ENCODE measurements at places on chromosomes 11 and 22.

- no peak for DNase-seq
These were observed 64.6 kb upstream of the SESN3 start for GRCh38 chr11:95295382-95296149.

GRCh38 chr22:28344918-28345703 lies 334.5 kb downstream of the TTC28 start:
- DNase-seq, result no peak

GRCh38 chr11:96741068-96741467 lies 351.3 kb downstream of the JRKL start:
- DNase-seq, result no peak

GRCh38 chr11:31813391-31814175 lies 2.5 kb upstream of the PAX6 start:
- no peak for DNase-seq

DNA sequence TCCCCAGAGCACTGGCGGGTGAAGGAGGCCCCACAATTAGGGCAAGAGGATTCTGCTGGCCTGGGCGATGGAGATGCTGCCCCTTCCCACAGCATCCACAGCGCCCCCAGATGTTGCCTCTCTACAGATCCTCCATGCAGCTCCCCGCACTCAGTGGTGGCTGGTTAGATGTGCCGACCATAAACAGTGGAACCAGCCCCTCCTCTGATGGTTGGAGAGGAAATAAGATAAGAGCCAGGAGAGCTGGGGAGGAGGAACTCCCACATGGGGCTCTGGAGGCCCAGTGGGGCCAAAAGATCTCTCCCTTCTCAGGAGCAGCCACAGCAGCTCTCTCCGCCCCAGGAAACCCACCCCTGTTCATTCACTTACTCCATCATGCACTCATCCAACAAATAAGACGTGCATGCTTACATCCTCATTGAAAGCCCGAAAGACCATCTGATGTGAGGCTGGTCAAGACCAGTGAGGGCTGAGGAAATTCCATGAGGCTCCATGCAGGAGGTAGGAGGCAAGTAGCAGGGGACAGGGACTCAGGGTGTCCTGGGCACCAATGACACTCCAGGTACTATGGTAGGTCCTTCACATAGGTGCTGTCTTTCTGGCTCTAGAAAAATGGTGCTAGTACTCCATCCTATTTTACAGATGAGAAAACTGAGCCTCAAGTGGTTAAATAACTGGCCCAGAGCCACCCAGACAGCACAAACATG lies 1.5 kb downstream of the PTGDR2 start:
- DNase-seq, result no peak

GRCh38 chr11:40924915-40925314 lies 534.5 kb downstream of the LRRC4C start:
- peak; percentile 24 for DNase-seq

DNA sequence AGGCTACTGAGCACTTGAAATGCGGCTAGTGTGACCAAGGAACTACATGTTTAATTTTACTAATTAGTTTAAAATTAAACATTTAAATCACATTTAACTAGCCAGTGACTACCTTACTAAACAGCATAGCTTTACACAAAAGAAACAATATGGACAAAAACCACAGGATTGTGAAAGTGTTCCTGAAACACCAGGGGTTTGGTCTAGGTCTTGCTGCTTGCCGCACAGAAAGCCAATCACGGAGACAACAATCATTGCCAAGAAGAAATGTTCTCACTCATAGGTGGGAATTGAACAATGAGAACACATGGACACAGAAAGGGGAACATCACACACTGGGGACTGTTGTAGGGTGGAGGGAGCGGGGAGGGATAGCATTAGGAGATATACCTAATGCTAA lies 309.5 kb downstream of the C11orf87 start:
- DNase-seq, result no peak

- DNase-seq, result no peak
These were observed 5.7 kb downstream of the CDC42BPG start for GRCh38 chr11:64838600-64839334.

DNA sequence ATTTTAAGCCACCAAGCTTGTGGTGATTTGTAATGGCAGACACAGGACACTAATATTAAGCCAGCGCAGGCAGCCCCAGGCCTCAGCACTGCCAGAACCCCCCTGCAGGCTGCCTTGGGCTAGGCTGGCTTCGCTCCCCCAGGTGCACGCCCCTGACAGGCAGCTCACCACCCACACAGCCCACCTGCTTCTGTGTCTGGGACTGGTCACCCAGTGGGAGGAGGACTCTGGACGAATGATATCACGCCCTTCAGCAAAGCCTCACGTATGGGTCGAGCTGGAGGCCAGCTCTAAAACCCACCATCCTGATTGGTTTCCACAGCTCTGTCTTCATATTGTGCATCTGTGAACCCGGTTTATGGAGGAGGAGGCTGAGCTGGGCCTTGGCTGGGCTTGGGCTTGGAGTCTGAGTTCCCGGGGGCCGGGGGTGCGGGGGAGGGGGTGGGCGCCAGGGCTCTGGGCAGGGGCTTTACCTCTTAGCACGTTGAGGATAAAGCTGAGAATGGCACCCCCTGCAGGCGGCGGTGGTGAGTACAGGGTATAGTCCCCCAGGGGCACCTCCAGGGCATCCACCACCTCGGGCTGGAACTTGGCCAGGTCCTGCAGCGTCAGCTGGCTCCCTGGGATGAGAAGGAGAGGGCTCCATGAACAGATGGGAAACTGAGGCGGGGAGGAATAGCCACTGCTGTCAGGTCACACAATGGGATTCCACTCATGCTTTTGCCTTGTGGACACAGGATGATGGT lies 13.8 kb downstream of the GGT5 start:
- DNase-seq, result no peak

GRCh38 chr11:36622431-36623136 lies 24.5 kb upstream of the RAG2 start:
- no peak for DNase-seq

- no peak for DNase-seq
These were observed 73.4 kb downstream of the LINC01488 start for GRCh38 chr11:69554849-69555248.

DNA sequence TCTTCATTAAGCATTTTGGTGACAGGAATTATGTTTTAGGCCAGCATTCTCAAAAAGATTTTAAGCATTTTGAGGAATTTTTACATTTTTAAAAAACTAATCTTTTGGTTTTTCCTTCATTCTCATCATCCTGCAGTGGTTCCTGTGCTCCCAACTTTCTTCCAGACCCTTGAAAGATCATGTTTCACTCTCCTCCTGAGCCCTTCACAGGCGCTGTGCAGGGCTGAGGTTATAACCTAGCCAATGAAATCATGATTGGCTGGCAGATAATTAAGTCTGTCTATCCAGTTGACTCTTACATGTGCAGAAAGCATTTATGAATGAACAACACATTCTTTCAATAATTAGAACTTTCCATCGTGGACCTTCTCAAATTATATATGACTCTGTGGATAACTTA lies 226.3 kb downstream of the DDX10 start:
- DNase-seq, result no peak

GRCh38 chr11:27420722-27421572 lies 51.6 kb downstream of the LGR4 start:
- DNase-seq, result no peak

DNA sequence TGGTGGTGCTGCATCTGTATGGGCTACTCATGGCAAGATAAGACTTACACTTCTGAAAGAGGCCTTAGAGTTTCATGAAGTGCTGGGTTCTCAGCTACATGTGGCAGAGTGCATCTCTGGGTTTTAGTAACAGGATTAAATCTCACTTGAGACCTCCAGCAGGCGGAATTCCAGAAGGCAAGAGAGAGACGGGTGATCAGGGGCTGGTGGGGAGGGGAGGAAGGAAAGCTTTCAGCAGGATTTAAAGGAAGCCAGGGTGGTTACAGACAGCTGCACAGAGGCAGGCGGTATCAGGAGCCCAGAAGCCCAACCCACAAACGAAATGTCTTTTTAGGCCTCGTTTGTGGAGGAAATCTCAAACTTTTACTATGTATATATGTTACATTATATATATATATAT lies 56.2 kb upstream of the CD82 start:
- DNase-seq, result no peak

- no peak for DNase-seq
These were observed 544.3 kb upstream of the LRRC4C start for GRCh38 chr11:42003801-42004200.

DNA sequence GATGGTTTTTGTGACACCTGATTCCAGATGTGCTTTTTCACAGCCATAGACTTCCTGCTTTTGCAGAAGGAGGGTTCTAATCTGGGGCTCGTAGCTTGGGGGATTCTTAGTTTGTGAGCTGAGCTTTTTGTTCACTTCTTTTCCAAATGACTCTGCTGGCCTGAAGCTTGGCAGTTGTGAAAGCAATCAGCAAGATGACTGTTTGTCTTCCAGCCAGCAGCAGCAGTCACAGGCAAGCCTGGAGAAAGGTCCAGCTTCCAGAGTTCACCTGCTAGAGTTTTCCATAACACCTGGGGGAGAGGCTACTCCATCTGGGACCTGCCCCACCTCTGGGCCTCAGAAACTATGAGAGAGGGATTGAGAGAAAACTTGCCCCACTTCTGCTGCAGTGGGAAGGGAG lies 4.1 kb downstream of the MARK2 start:
- no peak for DNase-seq

- DNase-seq, result no peak
These were observed 117.4 kb upstream of the TMEM45B start for GRCh38 chr11:129698212-129698611.

DNA sequence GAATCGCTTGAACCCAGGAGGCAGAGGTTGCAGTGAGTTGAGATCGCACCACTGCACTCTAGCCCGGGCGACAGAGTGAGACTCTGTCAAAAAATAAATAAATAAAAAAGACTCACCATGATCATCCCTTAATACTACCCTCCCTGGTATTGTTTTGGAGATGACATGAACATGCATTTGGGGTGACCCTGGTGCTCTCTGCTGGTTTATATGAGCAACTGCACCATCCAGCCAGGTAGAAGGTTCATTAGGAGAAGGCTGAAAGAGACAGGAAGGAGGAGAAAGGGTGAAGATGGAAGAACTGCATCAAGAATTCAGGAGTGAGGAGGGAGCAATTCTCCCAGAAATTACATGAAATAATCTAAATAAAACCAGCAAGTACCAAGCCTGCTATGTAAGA lies 37.8 kb downstream of the SLC5A1 start:
- peak; percentile 40 for DNase-seq

DNA sequence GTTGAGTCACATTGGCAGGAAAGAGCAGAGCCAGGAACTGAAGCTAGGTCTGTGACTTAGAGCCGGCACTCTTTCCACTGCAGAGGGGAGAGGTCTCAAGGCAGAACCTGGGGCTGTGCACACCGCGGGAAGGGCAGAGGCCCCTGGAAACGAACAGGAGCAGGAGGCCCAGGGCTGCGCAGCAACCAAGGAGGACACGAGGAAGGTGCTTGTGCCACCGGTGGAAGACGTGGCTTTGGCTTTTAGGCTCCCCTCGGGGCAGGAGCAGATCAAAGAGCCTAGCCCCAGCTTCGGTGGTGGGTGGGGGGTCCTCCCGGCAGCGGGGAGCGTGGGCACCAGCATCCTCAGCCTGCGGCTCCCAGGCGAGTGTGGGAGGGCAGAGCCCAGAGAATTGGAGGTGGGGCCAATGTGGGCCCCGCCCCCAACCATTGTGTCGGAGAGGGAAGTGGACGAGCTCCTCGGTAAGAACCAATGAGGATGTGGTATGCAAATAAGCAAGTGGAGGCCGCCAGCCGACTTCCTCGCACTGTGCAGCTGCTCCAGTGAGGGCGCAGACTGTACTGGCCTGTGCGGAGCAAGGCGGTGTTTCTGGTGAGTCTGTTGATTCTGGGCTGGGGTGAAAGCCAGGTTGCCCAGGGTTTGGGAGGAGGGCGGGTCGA lies at the start of gene CCDC116:
TSS of gene CCDC116 (plus strand) at position 524 of the 659 bp plus-strand sequence. CDS start 422 bp downstream, outside the sequence.
- DNase-seq, result no peak

GRCh38 chr22:41198027-41198580 lies 7.0 kb upstream of the L3MBTL2 start:
- DNase-seq, result peak; percentile 17

- DNase-seq, result peak; percentile 45
These were observed 1.0 kb upstream of the TOB2 start for GRCh38 chr22:41447435-41448188.

- no peak for DNase-seq
These were observed 615.4 kb upstream of the B3GAT1 start for GRCh38 chr11:135027461-135027860.

GRCh38 chr11:115652094-115652493 lies 147.9 kb upstream of the CADM1 start:
- DNase-seq, result no peak

GRCh38 chr22:20439928-20440575 lies 2.4 kb upstream of the SCARF2 start:
- no peak for DNase-seq

DNA sequence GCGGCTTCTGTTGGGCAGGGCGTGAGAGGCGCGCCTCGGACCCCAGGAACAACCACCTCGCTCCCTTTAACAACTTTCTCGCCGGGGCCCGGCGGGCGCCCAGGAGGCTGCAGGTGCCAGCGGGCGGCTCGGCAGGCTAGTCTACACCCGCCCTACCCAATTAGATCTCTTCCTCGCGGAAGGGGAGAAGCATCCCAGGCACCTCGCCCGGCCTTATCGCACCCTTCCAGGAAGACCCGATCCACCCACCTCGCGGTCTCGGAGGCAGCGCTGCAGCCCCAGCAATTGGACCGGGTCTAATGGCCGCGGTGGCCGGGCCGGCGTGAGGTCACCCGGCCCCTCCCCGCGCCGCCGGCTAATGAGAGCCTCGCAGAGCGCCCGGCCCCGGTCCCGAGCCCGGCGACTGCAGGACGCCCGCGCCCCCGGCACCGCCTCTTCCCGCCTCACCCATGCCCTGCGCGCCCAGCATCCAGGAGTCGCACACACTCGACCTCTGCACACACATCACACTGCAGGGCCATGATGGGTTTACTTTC lies at the start of gene PLAAT3:
TSS of gene PLAAT3 (minus strand) at position 298 of the 536 bp plus-strand sequence. CDS start 419 bp downstream, outside the sequence.
- DNase-seq, result peak; percentile 24

GRCh38 chr11:3153291-3153861 lies 11.7 kb downstream of the OSBPL5 start:
- no peak for DNase-seq

- no peak for DNase-seq
These were observed 26.0 kb downstream of the ZNRF3 start for GRCh38 chr22:28909375-28909774.

DNA sequence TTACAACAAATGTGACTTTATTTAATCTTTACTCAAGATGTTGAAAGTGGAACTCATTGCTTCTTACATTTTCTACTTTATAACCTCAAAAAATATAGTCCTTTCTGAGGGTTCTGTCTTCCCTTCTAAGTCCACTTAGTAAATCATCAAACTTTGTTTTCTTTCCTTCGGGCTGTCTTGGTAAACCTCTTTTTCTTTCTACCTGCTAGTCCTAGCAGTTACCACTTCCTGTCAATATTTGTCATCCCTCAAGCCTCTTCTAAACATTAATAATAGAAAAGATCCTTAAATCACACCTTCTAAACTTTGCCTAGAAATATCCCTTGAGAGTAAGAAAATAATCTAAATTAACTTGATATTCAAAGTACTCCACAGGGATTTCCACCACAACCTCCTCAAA lies 580.4 kb downstream of the CNTN5 start:
- DNase-seq, result no peak

DNA sequence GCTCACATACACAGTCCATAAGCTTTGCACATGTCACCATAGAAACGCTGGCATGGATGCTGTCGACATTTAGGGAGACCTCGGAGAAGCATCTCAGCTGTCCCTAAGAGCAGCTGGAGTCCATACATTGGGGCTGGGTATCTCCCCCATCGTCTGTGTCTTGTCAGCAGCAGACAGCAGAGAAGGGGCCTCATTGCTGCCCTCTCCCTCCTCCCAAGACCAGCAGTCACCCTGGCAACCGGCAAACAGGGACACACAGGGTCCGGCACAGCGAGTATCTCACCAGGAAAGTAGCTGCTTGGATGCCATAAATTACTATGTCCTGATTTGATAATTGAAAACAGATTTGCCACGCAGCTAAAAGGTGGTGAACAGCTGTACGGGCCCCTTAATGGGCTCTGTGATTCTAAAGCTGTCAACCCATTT lies 84.4 kb downstream of the CD44 start:
- peak; percentile 87 for DNase-seq

All from NCI-H2081 (cell line).